Smooth muscle cell of trachea (primary cell): ENCODE measurements at places on chromosomes 3 and 15. TPM values are rescaled to one million over a fixed set of nuclear protein-coding genes. Genes with fewer than 3 reads are reported as not detected.

The TRIM42 gene
- not detected in 2 replicates for total RNA-seq

The LMAN1L gene
- 0.15 TPM in 1 of 2 replicates, not detected in the other for total RNA-seq

The OCA2 gene
- not detected in 2 replicates for total RNA-seq

The GABRR3 gene
- not detected in 2 replicates for total RNA-seq

The HEG1 gene
- 76.1 and 113 TPM in 2 replicates for total RNA-seq

The OSBPL10 gene
- total RNA-seq: 4.0 and 9.5 TPM in 2 replicates

The ZMYND10 gene
- total RNA-seq: 1.5 and 2.9 TPM in 2 replicates

The NOP10 gene
- total RNA-seq: 143 and 257 TPM in 2 replicates

The FOXB1 gene
- total RNA-seq: not detected in 2 replicates

The SEMA3G gene
- total RNA-seq: under 0.01 and 0.15 TPM in 2 replicates

The SNTN gene
- total RNA-seq: not detected in 2 replicates

The PPP2R3A gene
- 16.7 and 20.5 TPM in 2 replicates for total RNA-seq

The FSIP1 gene
- 1.6 and 2.6 TPM in 2 replicates for total RNA-seq

The SLC28A2 gene
- not detected in 2 replicates for total RNA-seq
